ENCODE measurements at places on chromosomes 7 and 10.

DNA sequence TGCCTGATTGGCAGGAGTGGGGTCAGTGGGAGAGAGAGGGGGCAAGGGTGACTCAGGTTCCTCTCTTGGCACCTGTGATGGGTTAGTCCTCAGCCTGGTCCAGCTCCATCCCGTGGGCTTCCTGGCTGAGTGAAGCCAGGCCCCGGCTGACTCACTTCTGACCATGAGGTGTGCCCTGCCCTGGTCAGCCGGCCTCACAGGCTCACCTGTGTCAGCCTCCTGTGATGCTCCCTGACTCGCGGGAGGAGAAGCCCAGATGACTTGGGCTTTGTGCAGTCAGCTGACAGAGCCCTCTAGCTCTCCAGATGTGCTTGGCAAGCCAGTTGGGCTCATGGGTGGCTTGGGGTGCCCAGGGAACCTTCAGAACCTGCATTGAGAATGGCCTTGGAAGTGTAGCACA lies 16.0 kb upstream of the PPIF start:
- DNase-seq, result no peak

GRCh38 chr7:99601656-99602310 lies 3.7 kb downstream of the TMEM225B start:
- no peak for DNase-seq

GRCh38 chr10:101467286-101467770 lies 113.4 kb downstream of the BTRC start:
- no peak for DNase-seq

- DNase-seq, result no peak
Measured at GRCh38 chr7:134766779-134767519, 12.5 kb upstream of the CALD1 start.

GRCh38 chr10:103062854-103063590 lies 130.1 kb downstream of the NT5C2 start:
- DNase-seq, result no peak

GRCh38 chr7:128158370-128158769 lies 82.7 kb upstream of the LEP start:
- DNase-seq, result no peak

GRCh38 chr7:127761196-127761595 lies 109.2 kb downstream of the SND1 start:
- no peak for DNase-seq

- no peak for DNase-seq
Measured at GRCh38 chr7:80070391-80070790, 64.2 kb upstream of the GNAI1 start.

GRCh38 chr10:75040576-75040975 lies 70.9 kb upstream of the SAMD8 start:
- DNase-seq, result no peak

- DNase-seq, result peak; percentile 3
Measured at GRCh38 chr10:34994565-34995142, 95.5 kb downstream of the CUL2 start.

DNA sequence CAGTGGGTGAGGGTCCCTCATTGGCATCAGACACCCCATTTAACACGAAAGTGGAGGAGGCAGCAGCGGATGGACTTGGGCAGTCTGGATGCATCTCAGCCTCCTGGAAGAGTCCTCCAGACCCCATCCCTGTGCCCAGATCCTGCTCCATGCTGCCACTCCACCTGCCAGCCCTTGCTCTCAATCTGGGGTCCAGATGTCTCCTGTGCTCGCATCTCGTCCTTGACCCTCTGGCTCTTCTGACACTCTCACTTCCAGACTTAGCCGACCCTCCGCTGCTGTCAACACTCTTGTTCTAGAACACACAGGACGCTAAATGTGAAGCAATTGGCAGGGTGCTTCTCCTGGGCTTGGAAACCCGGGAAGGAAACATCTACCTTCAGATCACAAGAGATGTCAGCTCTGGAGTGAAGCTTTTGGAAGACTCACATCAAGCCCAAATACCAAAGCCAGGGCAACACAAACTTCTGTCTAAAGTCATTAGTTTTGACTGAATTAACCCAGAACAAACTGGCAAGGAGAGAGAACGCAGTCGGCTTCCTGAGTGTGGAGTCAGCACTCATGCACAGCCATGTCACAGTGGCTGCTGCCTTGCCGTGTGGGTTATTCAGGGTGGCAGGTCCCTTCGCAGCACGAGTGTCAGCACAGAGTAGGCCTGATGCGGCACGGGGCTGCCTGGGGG lies 379.1 kb downstream of the TCERG1L start:
- DNase-seq, result no peak

GRCh38 chr10:129689671-129690071 lies 222.6 kb downstream of the MGMT start:
- DNase-seq, result no peak

- no peak for DNase-seq
Measured at GRCh38 chr10:84084342-84084741, 55.0 kb upstream of the GHITM start.

DNA sequence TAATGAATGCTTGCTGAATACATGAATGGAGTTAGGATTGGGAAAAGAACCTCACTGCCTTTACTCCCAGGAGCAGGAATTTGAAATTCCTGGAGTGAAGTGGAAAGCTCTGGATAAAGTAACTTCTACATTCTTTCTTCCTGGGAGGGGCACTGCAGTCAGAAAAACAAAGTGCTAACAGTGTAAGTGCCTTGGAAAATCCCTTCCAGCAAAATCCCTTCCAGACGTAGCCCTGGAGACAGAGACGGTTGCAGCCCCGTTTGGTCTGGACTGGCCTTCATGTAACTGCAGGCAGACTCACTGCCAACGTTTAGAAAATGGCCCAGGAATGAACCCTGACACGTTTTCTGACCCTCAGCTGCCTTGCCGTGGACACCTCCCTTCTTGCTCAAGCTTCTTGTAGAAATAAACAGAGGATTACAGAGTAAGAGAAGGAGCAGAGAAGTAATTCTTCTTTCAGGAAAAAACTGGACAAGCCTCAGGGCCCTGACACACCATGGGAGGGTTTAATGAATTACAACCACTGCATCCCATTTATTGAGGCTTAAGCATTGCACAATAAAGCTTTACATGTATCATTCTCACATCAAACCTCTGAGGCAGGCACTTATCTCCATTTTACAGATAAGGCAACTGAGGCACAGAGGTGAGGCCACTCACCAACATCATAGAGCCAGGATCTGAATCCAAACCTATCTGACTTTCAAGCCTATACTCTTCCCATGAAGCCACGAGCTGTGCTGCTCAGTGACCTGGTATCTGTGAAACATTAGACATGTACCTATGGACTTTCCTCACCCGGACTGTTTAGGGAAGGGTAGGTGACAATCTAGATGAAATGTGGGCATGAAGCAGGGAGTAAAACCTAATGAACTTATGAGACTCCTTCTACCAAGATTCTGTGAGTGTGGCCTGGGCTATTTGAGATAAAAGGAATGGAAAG lies 7.8 kb downstream of the ITPRIP start:
- DNase-seq, result no peak

DNA sequence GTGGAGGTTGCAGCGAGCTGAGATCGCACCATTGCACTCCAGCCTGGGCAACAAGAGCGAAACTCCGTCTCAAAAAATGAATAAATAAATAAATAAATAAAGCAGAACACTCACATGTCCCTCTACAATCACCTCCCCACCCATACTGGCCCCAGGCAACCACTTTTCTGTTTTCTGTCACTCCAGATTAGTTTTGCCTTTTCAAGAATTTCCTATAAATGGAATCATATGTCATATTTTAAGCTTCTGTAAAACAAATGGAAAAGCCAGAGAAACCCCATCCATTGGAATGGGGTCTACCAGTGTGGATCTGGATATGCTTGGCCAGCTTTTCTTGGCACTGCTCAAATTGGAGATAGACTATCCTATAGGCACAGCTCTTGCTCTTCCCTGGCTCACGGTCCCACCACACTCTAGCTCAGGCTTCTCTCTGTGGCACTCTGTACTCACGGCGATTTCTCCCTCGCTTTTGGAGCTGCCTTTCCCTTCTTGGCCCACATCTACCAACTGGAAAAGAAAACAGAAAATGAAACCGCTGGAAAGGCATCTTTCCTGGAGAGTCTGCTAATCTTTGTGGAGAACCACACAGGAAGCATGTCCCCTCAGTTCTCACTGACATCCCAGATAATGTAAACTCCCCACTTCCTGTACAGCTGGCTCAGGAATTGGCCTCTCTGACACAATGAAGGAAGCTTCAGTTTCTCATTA lies 210.1 kb downstream of the JCAD start:
- no peak for DNase-seq

DNA sequence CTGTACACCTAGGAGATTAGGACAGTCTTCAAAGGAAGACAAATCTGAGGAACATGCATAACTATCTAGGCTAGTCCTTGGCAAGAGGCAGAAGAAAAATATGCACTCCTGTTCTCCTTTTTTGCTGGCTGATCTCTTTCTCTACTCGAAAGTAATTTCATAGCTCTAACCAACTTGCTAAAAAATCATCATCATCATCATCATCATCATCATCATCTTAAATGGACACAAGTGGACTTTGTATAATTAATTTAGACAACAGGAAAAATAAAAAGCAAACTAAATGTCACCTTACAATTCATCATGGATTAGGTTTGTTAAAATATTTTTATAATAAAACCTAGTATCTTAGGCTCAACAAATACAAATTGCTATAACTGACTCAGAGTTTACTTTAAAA lies 47.2 kb upstream of the DKK1 start:
- no peak for DNase-seq

GRCh38 chr7:71627651-71628050 lies 495.7 kb downstream of the GALNT17 start:
- DNase-seq, result no peak

DNA sequence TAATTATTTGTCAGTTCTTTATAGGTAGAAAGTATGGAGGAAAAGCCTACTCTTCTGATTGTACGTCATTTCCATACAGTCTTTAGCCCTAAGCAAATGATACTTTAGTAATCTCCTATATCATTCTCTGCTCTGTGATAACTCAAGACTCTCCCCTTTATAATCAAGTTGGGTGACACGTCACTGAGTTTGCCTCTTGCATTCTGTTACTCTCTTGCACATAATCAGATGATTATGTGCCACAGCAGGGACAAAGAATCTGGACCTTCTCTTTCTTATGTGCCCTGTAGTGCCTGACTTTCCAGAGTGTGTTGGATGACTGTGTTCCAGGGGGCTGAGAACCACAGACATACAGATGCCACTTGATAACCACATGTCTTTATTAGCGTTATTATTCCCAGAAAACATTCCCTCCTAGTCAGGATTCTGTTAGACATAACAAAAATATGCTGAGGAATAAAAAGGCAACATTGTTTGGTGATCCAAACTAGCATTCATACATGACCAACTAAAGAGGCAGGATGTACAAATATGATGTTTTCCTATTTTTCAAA lies 116.4 kb upstream of the HGF start:
- DNase-seq, result no peak

- DNase-seq, result no peak
Measured at GRCh38 chr7:157269341-157270059, 67.3 kb upstream of the DNAJB6 start.

GRCh38 chr7:128842674-128843641 lies 12.8 kb downstream of the FLNC start:
- no peak for DNase-seq

DNA sequence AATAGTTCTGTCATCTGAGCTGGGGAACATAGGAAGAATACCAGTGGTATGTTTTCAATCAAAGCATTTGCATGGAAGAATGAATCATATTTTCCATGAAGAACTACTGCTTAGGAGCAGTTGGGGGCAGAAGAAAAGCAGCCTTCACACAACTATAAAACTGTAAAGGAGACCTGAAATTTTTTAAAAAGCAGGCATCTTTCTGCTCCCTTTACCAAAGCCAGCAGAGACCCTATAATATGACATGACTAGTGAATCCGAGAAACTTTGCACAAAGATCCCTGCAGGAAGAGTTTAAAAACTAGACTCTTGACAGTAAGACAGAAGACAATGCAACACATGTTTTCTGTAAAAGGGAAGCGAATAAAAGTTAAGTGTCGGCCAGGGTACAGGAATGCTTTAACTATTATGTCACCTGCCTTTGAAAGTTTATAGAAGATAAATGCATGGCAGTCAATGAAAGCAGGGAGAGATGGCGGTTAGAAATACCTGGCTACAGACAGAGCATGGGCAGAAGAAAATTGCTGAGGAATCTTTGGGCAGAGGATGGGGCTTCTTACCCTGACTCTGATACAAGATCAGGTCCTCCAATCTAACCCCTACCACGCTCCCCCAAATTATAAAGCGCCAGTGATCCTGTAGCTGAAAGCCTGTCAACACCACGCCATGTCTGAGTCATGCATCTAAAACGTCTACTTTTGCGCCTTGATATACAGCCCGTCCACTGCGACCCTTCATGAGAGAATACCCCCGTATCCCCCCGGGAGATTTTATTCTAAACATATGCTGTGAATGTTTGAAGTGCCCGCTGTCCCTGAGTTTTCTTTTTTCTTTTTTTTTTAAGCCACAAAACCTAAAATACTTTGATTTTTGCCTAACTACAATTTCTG lies 93.1 kb downstream of the GLI3 start:
- no peak for DNase-seq

DNA sequence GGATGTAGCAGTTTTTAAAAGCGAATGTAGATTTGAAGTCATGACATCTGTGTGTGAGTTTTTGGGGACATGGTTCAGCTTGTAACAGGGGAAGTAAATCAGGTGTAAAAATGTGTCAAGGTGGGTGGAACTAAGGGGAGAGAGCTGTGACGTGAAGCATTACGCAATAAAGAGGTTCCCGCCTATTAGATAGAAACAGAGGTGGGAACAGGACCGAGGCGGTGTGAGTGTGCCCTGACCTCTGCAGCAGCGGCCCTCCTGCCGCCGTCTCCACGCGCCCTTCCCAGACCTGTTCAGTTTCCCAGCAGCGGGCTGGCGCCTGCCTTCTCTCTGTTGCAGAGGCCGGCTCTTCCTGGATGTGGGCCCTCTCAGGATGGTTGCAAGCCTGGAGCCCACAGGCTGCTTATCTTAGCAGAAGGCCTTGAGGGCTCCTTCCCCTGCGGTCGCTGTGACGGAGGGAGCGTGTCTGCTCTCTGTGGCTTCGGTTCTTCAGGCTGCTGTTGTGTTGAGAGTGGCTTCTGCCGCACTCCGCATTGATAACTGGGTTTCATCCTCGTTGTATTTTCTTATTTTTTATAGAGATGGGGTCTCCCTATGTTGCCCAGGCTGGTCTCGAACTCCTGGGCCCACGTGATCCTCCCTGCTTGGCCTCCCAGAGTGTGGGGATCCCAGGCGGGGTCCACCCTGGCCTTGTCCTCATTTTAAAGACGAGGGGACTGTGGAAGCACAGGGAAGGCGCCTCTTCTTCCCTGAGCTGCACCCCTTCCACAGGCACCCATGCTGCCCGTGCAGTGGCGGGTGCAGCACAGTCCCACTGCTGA lies 65.0 kb downstream of the DNAJB6 start:
- DNase-seq, result no peak

DNA sequence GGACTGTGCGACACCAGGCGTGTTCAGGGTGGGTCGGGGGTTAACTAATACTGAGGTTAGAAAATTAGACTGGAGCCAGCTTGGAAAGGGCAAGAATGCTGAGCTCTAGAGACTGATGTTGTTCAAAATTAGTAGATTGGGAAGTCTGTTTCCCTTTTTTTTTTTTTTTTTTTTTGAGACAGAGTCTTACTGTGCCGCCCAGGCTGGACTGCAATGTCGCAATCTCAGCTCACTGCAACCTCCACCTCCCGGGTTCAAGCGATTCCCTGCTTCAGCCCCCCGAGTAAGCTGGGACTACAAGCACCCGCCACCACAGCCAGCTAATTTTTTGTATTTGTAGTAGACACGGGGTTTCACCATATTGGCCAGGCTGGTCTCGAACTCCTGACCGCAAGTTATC lies 2.7 kb upstream of the CPVL start:
- no peak for DNase-seq

- no peak for DNase-seq
Measured at GRCh38 chr10:92573091-92573797, 649 bp downstream of the IDE start.
